ENCODE measurements at places on chromosomes 6 and 20.

DNA sequence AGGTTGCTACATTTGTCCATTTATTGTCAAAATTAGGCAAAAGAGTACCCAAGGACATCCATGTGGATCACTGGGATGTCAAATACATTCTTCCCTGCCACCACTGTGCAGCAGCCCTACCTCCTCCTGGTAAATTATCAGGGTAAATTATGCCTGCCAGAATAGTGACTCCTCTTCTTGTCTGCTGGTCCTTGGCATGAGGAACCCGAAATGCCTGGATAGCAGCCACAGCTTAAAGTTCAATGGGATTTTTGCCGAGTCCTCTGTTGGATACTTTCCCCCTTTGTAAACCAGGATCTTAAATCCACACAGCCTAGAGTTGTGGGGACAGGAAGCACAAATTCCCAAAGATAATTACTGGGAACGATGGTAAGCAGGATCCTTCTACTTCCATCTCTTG, 173.3 kb downstream of the RFX6 start:
- DNase-seq, result no peak

- DNase-seq, result no peak
Measured at GRCh38 chr20:11117808-11118528, 444.2 kb upstream of the JAG1 start.

- DNase-seq, result no peak
Measured at GRCh38 chr6:55819811-55820210, 55.6 kb downstream of the BMP5 start.

DNA sequence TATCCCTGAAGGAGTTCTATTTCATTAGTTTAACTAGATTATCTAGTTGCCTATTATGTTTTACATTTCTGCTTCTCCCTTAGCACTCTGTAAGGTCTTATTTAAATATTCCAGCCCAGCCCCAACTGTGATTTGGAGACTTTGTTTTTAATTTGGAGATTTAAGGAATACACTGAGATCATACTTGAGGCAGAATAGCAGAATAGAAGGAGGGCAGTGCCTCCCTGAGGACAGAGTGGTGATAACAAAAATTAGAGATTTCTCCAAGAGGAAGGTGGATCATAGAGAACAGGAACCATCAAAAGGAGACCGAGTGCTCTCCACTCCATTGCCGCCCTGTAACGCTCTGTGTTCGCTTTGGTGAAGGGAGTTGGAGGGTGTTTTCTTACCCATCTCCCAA, 14.8 kb upstream of the CD164 start:
- no peak for DNase-seq

- no peak for DNase-seq
Measured at GRCh38 chr6:101108286-101108685, 227.2 kb upstream of the ASCC3 start.

- DNase-seq, result no peak
Measured at GRCh38 chr6:166308769-166309589, 787 bp upstream of the PRR18 start.

DNA sequence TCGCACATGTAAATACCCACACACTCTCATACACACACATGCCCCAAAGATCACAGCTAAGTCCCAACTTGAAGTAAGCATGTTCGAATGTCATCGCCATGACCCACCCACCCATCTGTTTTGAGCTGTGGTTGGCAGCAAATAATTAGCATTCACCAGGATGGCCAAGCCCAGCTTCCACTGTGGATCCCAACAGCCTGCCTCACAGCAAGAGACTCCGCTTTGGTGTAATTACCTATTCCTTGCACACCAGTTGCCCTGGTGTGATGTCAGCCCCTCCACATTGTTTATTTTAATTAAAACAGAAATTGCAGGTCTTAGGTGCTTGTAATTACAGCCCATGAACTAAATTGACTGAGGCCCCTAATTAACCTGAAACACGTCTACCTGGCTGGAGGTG, 81.1 kb downstream of the MAFB start:
- no peak for DNase-seq

DNA sequence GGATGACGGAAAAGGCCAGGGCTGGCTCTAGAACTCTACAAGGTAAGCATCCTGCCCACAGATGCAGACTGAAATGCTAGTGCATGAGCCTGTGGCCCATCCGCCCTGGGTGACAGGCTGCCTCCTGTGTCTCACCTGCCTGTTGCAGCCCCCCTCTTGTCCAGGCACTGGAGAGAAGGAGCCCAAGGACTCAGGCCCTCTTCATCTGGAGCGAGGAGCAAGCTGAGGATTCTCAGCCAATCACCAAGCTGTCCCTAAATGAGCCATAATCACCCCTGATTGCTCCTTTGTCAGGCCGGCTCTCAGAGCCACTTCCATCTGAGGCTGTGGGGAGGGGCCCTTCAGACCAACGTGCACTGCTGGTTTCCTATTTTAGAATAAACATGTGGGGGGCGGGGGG, 10.0 kb upstream of the SLC32A1 start:
- no peak for DNase-seq

DNA sequence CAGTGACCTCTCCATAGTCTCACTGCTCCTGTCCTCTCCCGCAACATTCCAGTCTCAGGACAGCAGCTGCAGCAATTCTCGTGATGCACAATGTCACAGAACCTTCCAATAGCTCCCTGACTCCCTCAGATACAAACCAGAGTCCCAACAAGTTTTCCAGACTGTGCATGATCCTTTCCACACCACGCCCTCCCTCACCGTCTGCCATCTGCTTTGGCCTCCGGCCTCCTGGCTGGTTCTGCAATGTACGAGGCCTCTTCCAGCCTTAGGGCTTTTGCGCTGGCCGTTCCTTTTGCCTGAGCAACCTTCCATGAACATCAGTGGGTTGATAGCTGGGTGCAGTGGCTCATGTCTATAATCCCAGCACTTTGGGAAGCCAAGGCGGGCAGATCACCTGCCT, 9.6 kb downstream of the FNDC1 start:
- DNase-seq, result no peak

- DNase-seq, result no peak
Measured at GRCh38 chr6:139172151-139172550, 37.3 kb downstream of the HECA start.

- no peak for DNase-seq
Measured at GRCh38 chr6:23797041-23797440, 329.0 kb upstream of the NRSN1 start.

DNA sequence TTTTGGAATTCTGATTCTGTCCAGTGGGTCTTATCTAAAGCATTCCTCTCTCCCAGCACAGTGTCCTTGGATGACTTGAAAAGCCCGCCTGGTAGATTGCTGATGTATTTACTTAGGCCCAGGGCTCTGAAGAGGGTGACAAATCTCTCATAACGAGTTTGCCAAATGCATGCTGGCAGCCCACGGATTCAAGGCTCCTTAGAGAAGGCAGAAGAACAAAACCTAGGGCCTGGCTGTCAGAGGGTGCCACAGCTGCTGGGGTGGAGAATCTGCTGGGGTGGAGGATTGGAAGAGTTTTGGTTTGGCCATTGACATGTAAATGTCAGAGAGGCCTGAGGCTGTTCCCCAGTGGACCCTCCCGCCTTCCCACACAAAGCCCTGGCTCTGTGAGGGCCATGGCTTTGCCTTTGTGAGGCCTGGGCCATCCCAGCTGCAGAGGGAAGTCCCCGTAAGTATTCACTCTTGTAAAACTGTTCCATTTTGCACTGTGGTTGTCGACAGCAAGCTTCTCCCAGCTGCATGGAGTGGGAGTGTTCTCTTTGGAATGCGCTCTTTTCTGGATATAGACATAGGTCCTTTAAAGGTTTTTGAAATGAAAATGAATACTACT, 50.3 kb downstream of the ANKRD6 start:
- no peak for DNase-seq

GRCh38 chr6:43125119-43125518, 46.0 kb upstream of the SRF start:
- DNase-seq, result no peak

Data from activated CD4-positive, alpha-beta T cell treated with anti-CD3 and anti-CD28 coated beads, Interleukin-2, amount 50 U/mL, for 48 hours (primary cell).